ENCODE measurements at places on chromosomes 1 and 21.

DNA sequence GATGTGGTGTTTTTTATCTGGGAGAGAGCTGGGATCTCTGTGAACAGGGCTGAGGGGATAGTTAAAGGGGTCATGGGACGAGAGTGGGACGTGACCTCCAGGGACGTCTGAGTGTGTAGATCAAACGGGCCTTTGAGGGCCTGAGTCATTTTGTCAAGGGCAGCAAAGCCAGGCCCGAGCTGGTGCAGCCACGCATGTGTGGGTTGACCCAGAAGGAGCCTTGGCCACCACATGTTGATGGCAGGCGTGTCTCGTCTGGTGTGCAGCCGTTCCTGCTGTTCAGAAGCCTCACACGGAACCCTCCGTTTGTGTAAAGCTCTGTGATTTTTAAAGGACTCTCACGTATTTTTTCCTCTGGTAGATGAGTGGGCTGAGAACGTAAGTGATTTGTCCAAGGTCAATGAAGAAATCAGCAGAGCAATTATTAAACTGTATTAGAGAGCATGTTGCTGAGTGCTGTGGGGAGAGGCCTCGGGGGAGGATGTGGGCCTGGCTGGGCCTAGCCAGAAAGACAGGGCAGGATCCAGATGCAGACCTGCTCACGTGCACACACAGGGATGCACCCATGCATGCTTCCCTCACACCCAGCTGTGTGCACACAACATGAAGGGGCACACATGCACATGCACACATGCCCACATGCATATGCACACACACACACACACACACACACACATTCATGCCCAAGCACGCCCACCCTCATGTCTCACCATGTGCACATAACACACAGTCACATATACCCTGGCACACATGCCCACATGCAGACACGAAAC, 89.8 kb downstream of the AJAP1 start:
- no peak for DNase-seq

- no peak for DNase-seq
Measured at GRCh38 chr1:20158358-20159070, 19.4 kb downstream of the PLA2G2F start.

DNA sequence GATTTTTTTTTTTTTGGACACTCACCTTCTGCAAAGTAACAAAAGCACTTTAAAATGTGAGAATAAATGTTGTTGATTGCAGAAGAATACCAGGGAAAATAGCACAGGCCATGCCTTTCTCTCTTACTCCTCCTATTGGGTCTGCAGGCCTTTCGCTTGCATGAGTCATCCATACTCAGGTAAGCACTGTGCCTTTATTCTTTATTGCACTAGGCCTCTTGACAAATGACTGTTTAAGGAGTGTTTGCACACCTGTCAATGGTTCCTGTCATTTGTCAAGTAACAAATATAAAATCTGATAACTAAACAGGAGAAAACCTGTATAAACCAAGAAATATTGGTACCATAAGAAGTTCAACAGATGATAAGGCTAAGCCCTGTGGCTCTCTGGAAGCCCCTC, 106.5 kb downstream of the RGS7 start:
- no peak for DNase-seq

- peak; percentile 46 for DNase-seq
Measured at GRCh38 chr21:45333583-45334121, 46.0 kb upstream of the POFUT2 start.

DNA sequence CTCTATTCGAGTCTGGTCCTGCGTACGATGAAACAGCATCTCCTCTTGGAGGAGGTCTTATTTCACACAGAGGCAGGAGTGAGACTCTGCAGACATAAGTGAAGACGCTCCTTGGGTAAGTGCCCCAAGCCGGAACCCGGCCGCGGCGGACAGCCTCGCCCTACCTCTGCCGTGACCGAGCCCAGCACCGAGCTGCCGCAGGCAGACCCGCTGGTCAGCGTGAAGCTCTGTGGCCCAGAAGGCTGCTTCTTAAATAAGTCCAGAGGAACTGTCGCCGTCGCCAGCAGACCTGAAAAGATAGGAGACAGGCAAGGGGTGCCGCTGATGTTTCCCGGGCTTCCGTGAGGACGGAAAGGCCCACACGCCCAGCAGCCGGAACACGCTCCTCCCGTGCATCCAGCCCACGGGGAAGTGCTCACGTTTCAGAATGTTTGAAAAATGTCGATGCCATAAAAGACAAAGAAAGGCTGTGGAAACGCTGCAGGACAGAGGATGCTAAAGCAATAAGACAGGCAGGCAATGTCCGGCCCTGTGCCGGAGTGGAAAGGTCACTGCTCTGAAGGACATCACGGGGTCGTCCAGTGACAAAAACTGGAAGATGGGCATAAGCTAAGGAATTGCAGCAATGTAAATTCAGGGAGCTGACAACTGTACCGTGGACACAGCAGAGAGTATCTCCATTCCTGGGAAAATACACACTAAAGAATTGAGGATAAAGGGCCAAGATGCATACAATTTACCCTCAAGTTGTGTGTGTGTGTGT, 28.5 kb upstream of the PRDM15 start:
- DNase-seq: no peak

GRCh38 chr1:230808281-230808872, 59.9 kb downstream of the C1orf198 start:
- peak; percentile 56 for DNase-seq

DNA sequence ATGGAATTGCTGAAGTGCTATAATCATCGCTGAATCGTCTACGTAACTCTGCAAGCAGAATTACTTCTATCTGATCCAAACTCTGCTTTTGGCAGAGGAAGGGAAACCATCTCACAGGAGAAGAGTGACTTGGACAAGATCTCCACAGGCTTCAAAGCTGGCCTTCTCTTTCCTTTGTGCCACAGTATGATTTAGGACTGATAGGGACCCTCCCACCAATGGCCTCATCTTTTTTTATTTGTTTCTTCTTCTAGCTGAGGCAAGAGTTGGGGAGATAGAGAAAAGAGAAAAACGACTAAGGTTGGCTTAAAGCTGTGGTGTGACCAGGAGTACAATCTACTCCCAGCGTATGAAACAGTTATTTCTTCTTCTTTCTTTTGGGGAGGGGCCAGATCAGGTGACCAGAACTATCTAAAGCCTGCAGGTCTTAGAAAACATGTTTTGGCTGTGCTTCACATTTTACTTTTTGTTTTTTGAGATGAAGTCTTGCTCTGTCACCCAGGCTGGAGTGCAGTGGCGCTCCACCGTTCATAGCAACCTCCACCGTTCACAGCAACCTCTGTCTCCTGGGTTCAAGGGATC, 35.0 kb downstream of the ZNF496 start:
- no peak for DNase-seq

GRCh38 chr1:39132505-39133339, 71.8 kb upstream of the MACF1 start:
- no peak for DNase-seq

- DNase-seq: peak; percentile 98
Measured at GRCh38 chr1:7299329-7299799, 471.7 kb upstream of the VAMP3 start.

DNA sequence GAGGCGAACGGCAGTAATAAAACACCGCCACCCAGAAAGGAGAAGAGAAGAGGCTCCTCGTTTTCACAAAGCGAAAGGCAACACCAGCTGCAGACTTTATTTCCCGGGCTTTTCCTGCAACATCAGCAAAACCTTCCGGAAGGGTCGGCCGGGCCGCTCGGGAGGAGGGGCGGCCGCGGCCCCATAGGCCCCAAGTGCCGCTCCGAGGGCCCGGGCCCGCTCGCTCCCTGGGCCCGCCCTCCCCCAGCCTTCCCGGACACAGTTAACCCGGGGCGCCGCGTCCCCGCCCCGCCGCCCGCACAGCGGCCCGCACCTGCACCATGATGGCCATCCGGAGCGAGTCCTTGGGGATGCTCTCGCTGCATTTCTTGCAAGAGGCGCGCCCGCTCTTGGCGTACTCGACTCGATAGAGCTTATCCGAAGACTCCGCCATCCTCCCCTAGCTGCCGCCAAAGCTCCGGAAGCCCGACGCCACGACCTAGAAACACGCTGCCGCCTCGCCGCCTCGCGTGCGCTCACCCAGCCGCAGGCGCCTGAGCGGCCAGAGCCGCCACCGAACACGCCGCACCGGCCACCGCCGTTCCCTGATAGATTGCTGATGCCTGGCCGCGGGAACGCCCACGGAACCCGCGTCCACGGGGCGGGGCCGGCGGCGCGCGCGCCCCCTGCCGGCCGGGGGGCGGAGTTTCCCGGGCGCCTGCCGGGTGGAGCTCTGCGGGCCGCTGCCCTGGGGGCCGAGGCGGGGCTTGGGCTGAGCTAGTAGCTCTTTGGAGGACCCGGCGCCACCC, at the start of gene PARP1:
Gene PARP1 (minus strand): TSS at position 597 of the 788 bp plus-strand sequence. CDS start 164 bp downstream, at position 433.
- DNase-seq: peak; percentile 67

DNA sequence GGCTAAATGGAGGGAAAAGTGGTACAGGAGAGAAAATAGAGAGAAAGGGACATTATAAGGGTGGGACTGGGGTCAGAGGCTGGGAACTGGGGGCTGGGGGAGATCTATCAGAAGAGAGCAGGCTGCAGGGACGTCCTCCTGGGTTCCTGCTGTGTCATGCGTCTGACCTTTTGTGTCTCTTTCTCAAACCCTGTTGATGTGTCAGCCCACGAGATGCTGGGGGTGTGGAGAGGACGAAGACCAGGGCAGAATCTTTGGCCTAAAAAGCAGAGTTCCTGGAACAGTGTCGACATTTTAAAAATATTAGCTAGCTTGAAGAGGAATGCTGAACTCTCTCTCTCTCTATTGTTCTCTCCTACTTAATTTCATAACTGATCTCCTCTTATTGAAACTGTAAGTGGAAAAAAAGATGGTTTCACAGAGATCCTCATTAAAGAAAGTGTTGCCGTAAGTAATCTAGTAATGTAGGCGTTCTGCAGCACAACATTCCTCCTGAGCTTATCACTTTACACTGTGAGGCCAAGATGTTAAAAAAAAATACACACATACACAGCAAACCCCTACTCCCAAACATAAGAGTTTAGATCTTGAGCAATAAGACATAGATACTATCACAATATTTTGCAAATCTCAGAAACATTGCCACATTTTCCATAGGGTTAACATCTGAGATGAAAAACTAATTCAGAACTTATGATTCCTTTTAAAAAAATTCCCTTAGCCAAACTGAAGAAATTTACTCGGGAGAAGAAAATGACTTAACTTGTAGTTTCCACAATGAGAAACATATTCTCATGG, 52.6 kb downstream of the RUNX1 start:
- peak; percentile 79 for DNase-seq

DNA sequence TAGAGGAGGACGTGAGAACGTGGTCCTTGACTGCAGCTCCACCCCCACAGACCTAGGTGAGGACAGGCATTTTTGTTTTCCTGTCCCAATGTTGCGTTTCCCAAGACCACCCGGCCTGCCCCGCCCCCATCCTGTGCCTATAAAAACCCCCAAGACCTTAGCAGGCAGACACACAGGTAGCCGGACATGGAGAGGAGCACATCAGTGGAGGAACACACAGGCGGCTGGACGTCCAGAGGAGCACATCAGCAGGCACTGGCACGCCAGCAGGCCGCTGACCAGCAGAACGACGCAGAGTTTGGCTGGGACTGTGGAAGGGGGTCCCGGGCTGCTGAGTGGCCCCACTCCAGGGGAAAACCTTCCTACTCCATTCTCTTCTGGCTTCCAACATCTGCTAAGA, 12.7 kb upstream of the HMGCL start:
- no peak for DNase-seq

GRCh38 chr1:61491497-61491896, 233.4 kb downstream of the TM2D1 start:
- peak; percentile 23 for DNase-seq

- DNase-seq: no peak
Measured at GRCh38 chr1:200030791-200031190, 3.3 kb downstream of the NR5A2 start.

DNA sequence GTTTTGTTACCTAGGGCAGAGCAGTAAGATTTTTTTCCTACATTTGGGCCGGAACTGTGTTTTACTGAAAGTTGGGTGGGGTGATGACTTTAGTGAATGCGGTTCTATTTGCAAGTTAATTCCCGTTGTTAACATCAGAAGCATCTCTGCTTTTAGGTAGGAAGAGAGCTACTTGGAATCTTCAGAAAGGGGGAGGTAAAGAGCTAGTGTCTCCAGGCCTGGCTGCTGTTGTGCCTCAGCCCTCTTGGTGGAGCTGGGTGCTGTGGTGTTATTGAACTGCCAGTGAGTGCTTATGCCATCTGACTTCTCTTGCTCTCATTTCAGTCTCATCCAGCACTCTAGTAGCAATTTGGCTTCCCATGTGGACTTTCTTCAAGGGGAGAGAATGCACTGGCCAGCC, 3.4 kb downstream of the KDM4A start:
- no peak for DNase-seq

DNA sequence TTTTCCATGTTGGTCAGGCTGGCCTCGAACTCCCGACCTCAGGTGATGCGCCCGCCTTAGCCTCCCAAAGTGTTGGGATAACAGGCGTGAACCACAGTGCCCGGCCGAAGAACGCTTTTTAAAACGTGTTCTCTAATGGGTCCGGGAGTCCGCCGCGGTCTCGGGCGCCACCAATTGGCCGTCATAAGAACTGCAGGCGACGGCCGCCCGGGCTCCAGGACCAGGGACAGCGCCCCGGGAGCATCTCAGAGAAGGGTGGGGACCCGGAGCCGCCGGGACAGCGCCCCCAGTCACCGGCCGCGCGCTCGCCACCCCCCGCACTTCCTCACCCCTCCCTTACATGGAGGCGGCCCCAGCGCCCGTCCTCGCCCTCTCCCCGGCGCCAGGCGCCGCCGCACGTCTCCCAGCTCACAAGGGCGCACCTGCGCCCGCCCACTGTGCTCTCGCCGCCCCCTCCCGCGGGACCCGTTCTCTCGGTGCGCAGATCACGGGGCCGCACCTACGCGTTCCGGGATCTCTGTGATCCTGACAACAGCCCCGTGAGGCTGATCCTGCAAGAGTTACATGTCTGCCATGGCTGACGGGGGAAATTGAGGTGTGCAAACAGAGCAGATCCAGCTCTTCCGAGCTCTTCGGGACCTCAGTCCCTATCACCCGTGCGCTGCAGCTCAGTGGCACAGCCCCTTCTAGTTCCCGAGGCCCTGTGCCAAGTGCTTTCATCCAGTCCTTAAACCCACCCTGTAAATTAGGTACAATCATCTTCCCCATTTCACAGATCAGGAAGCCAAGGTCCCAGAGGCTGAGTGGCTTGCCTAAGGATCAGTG, 9.8 kb downstream of the RAP1GAP start:
- DNase-seq: no peak

DNA sequence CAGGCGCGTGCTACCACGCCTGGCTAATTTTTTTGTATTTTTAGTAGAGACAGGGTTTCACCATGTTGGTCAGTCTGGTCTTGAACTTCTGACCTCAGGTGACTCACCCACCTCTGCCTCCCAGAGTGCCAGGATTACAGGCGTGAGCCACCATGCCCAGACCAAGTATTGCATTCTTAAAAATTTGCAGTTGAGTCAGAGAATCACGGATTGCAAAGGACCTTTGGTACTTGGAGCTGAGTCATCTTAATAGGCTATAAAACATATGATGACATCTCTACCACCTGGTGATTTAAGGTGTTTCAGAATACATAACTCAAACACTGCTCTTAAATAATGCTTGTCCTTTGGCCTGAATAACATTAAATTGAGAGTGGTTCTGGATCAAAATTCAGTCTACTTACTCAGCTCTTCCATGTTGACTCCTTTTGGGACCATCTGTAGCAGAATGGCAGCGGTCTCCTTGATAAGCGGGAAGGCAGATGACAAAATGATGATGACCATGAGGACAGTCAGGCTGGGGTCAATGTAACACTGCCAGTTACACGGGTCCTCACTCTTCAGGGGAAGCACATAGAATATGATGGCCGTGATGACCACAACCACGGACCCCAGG, 10.4 kb downstream of the SLC30A10 start:
- DNase-seq: no peak

All from fibroblast of skin of left quadriceps (primary cell).